ENCODE measurements at places on chromosomes 2 and 18. TPM values are rescaled to one million over a fixed set of nuclear protein-coding genes. Genes with fewer than 3 reads are reported as not detected.

OSBPL1A gene
- 0.68 TPM for total RNA-seq

GALR1 gene
- total RNA-seq = not detected

ASB1 gene
- total RNA-seq = 32.9 TPM

ABCA12 gene
- not detected for total RNA-seq

MTA3 gene
- 26.2 TPM for total RNA-seq

KLHL30 gene
- total RNA-seq = not detected

HS1BP3 gene
- 12.3 TPM for total RNA-seq

OSR1 gene
- not detected for total RNA-seq

NEU2 gene
- not detected for total RNA-seq

SLC30A3 gene
- total RNA-seq = 0.48 TPM

GPR45 gene
- not detected for total RNA-seq

ZSWIM2 gene
- not detected for total RNA-seq

TFCP2L1 gene
- 0.02 TPM for total RNA-seq

ACTG2 gene
- total RNA-seq = not detected

MAP3K20 gene
- total RNA-seq = 16.8 TPM

RAD51AP2 gene
- total RNA-seq = not detected

PFN4 gene
- total RNA-seq = not detected

NTSR2 gene
- total RNA-seq = not detected

SLC14A1 gene
- total RNA-seq = 2.4 TPM

KIAA2012 gene
- not detected for total RNA-seq

ALPI gene
- total RNA-seq = not detected

LRRC30 gene
- total RNA-seq = not detected

CDH20 gene
- not detected for total RNA-seq

TIA1 gene
- 146 TPM for total RNA-seq

DYSF gene
- total RNA-seq = not detected

All from T-helper 2 cell treated with Interferon-gamma antibody and Interleukin-4, amounts not matched to agents 100 ng/mL and 5 ng/mL, for 36 hours (primary cell).